ENCODE measurements at places on chromosomes 2 and 18.

GRCh38 chr2:232951891-232952290 is 61.2 kb downstream of the NGEF start:
- no peak for DNase-seq

- DNase-seq = peak; percentile 30
Measured at GRCh38 chr2:136572335-136572734, 193.0 kb upstream of the THSD7B start.

DNA sequence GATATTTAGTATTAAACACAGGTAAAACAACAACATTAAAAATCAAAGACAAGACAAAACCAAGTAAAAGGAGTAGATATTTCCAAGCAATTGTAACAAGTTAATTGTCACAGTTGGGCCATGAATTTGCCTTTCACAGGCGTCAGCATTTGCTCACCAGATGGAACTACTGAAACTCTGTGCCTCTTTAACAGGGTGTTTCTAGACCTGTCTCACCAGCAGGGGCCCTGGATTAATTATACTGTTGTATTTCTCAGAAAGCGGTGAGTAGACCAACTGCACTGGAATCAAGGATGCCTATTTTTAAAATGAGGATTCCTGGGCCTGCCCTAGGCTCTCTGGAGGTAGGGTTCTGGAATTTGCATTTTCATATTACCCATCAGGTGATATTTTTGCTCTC is 92.6 kb downstream of the UPP2 start:
- DNase-seq = no peak

DNA sequence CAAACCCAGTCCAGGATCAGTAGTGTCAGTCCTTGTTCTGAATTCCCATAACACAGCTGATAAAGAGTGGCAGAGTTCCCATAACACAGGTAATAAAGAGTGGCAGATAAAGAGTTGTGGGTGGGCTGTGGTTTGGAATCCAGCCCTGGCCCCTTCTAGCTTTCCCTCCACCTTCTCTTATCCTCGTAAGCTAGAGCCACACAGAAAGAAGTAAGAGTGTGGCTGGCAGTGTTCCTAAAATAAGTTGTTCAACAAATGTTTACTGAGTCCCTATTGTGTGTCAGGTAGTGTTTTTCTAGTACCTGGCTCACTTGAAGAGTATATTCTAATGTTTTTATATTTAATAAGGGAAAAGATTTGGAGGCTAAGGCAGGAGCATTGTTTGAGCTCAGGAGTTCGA is 65.0 kb upstream of the BCL2L11 start:
- no peak for DNase-seq

DNA sequence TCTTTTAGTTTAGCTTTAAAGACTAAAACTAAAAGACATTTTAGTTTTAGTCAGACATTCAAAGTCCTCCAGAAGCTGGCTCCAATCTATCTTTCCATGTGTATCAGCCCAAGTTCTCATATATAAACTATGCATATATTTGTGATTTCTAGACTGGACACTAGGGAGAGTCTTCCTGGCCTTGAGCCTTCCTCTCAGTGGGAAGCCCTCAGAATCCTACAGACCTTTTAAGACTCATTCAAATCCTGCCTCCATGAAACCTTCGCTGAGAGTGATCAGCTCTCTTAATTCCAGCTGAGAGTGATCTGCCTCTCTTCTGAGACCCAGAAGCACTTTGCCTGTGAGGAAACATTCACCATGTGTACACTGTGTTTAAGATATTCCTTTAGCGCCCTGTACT is 452.7 kb downstream of the TGIF1 start:
- no peak for DNase-seq

DNA sequence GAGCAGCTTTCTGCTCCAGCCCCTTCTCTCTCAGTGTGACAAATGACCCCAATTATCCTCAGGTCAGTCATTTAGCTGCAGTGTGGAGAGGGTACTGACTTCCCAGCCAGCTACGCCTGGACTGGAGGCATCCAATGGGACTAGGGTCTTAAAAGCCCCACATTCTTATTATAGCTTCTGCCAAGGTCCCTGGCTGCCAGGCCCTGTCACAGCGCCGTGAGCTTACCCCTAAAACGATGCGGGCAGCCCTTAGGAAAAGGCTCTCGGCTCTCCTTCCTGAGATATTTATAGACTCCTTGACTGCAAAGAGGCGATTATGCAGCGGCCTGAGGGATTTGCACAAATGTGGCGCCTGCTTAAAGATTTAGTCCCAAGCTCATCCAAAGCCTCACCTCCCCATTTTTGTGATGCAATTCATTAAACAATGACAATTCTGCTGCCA is 69.2 kb upstream of the EDAR start:
- DNase-seq = peak; percentile 78

- peak; percentile 53 for DNase-seq
Measured at GRCh38 chr2:178863856-178864620, 56.8 kb upstream of the TTN start.

- DNase-seq = no peak
Measured at GRCh38 chr2:138565230-138565598, 63.6 kb downstream of the SPOPL start.
